Activated CD4-positive, alpha-beta T cell treated with anti-CD3 and anti-CD28 coated beads, Interleukin-10, Interleukin-2, amounts not matched to agents 100 ng/mL and 50 ng/mL, durations not matched to agents 16 hours and 8 hours (primary cell): ENCODE measurements at places on chromosomes 6 and 20.
A peak's percentile ranks its signal among the peaks of the same experiment; 100 is the strongest.

GRCh38 chr6:161169035-161169434 is 104.8 kb downstream of the AGPAT4 start:
- no peak for DNase-seq

DNA sequence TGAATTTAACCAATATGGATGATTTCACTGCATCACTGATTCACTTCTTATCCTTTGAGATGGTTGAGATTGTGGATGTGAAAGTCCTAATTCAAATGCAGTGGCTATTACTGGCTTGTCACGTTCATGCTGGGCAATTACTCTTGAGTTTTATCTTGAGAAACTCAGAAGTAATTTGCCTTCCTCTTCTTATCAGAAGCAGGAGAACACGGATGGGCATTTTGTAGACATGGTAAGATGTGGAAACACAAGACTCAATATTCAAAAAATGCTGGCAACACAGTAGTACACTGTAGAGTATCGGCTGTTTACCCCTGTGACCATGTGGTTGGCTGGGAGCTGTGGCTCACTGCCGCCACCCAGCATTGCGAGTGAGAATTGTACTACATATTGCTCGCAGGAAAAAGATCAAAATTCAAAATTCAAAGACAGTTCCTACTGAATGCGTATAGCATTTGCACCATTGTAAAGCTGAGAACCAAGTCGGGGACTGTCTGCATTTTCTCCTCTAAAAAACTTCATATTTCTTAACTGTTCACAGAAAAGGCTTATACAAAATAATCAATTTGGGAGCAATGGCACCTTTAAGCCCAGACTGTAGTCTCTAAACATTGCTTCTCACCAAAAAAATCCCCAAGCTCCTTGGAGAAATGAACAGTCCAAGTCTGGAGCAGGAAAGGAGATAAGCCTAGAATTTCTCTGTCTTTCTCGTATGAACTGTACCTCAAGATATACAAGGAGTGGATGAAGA is 61.9 kb upstream of the ELOVL5 start:
- peak; percentile 66 for DNase-seq

DNA sequence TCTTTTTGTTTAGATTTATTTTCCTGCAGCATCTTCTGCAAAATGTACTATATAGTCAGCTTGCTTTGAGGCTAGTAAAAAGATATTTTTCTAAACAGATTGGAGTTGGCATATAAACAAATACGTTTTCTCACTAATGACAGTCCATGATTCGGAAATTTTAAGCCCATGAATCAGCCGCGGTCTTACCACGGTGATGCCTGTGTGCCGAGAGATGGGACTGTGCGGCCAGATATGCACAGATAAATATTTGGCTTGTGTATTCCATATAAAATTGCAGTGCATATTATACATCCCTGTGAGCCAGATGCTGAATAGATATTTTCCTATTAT is 3.2 kb downstream of the FOXC1 start:
- DNase-seq: no peak

- DNase-seq: no peak
Measured at GRCh38 chr20:50089140-50089786, 23.7 kb downstream of the UBE2V1 start.

DNA sequence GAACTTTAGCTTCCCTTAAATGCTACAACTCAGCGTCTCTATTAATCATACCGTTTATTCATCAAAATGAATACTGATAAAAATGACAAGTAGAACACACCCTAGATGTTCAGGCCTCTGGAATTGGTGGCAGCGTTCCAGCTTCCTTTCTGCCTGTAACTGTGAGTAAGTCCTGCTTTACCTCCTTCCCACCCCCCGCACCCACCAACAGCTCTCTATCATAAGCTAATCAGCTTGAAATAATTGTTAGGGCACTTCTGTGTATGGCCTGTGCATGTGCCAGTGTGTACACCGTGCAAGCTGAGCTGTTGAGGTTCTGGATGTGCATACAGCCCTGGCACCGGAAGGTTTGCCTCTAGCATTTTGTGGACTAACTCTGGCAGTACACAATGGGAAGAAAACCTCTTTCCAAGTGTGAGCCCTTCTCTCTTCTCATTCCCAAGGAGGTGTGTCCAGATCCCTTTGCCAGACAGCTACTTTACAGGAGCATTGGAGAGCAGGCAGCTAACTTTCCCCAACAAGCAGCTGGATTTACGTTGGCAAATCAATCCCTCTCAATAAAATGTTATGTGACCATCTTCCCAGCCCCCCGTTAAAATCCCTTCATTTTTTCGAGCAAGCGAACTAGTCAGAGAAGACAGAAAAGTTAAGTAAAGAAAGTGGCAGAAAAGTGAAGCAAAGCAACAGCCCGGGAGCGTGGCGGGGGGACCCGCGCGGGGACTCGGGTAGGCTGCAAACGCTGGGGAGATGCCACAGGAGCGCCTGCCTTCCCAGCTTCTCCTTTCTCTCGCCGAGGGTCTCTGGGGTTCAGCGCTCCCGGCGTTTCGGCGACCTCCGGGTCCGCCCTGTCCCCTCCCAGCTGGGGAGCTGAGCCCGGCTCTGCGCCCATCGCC is 803 bp upstream of the ADGRG6 start:
- DNase-seq: no peak

- DNase-seq: no peak
Measured at GRCh38 chr20:53809217-53809616, 215.6 kb upstream of the ZNF217 start.

GRCh38 chr6:157879873-157880254 is 56.8 kb downstream of the SNX9 start:
- DNase-seq: no peak

- DNase-seq: no peak
Measured at GRCh38 chr6:142380626-142381025, 78.8 kb downstream of the ADGRG6 start.

- DNase-seq: no peak
Measured at GRCh38 chr6:169174516-169175359, 78.9 kb downstream of the THBS2 start.

DNA sequence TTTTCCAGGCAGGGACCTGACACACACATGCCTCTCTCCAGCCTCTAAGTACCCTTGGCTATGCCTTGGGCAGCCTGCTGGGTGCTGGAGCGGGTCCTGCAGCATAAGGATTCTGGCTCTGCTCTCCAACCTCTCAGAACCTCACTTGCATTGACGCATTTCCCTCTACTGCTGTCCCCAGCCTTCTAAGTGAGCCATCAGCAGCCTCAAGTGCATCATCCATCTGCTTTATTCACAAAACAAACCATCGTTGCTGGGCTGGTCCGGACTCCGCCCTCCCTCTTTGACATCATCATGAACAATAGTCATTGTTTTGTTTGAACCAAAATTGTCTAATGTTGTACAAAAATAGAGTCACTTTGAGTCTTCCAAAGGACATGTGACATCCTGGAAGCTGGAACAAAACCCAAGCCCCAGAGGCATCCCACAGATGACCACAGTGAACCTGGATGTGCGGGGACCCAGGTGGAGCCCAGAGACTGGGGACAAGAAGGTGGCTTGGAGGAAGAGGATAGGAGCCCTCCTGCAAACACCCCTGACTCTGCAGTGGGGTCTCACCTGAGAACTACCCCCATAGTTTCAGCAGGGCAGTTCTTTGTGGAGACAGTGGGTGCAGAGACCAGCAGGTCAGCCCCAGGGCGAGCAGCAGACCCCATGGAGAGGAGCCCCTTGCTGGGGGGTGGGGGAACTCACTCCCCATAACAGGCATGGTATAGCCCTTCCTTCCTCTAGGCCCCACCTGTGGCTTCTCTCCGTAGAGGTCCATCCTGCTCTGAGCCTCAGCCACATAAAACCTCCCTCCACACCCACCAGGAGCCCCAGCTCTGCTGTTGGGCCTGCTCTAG is 230.1 kb downstream of the SYNDIG1 start:
- no peak for DNase-seq

DNA sequence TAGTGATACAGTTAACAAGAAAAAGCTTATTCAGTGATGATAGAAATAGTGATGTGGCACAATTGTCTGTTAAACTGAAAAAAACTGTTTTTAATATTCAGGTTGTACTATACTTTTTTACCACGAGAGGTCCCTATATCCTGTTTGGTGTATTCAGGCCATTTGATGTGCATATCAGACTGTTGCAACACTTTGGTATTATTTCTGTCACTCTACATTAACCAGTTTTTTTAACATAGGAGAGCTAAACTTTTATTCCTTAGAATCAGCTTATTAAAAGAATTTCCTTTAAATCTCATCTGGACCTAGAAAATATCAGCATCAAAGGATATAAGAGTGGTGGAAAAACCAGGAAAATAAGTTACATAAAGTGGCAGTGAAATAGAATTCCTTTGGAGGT is 36.8 kb downstream of the TSPYL4 start:
- peak; percentile 42 for DNase-seq

GRCh38 chr6:27213544-27214125 is 33.9 kb upstream of the PRSS16 start:
- peak; percentile 70 for DNase-seq

GRCh38 chr6:53128842-53129241 is 19.8 kb downstream of the GCM1 start:
- no peak for DNase-seq

DNA sequence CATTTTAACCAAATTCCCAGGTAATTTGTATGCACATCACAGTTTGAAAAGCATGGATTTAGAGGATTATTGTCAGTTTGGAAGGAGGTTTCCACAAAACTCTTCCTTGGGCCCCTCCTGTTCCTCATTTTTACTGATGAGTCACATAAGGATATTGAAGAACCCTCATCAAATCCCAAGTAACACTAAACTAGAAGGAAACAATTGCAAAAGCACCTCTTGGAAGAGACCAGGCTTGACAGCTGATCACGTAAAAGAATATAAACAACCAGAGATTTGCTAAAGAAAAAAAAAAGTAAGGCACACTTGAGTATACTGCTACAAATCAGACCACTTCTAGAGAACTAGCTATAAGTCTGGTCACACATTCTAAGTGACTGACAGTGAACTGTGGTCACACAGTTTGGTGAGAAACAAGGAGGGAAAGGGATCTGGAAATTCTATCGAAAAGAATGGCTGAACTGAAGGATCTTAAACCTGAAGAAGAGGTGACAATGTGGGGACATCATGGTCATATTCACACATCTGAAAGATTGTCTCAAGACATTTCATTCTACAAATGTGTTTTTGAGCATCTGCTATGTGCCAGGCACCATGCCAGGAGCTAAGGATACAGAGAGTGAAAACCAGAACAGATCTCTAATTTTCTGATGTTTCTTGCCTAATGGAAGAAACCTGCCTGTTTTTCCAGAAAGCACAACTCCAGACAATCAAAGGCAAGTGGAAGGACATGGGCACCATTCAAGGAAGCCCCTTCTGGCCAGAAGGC is 24.1 kb downstream of the ZHX3 start:
- DNase-seq: no peak

DNA sequence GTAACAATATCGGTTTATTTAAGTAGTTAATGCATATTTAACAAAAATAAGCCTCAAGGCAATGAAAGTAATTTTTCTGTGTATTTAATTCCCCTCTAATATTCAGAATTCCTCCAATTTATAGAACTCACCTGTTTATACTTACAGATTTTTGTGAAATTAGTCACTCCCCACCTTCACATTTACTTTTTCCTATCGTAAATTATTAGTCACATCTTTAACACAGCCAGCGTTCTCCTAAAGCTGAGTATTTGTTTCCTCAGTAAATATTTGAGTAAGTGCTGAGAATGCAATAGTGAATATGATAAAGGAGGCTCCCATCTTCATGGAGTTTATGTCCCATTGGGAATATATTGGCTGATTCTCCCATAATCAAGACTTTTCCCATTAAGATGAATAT is 88.0 kb downstream of the SYCP2 start:
- no peak for DNase-seq

DNA sequence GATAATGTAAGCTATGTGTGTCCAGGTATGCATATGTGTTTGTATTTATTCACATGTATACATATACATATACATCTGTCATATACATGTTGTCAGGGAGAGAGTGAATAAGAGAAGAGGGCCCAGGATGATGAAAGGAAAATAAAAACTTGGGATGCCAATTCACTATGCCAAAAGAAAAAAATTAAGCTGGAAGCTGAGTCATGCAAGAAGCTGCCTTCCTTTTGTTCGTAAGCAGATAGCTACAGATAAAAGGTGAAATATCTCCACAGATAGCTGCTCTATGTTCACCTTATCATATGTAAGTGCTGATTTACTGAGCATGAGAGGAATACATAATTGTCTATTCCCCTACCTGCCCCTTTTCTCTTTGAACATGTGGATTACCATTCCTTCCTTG is 579.9 kb downstream of the EPM2A start:
- DNase-seq: no peak

GRCh38 chr6:64538722-64539121 is 903.1 kb downstream of the PHF3 start:
- DNase-seq: no peak

DNA sequence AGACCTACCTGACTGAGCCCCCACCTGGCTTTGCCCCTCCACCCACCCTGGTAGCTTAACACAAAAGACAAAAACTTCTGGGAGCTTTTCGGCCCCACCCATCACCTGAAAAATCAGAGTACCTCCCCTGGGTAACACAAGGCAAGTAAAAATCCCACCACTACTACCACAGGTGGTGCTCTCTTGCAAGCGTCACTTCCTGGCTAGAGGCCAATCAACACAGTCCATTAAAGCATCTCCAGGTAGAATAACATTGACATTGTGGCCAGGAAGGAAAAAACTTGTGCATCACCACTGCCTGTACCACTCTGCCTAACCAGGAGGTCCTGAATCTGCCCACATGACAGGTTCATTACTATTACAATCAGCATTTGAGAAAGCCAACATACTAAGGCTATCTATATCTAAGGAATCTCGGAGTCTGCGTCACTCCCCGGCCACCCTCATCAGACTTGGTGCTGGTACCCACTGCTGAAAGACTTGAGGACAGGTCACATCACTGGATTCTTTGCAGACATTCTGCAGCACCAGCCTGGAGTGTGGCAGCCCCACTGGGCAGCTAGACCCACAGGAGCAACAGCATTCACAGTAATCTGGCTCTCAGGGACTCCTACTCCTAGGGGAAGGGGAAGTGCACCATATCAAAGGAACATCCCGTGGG is 125.9 kb downstream of the CDK19 start:
- no peak for DNase-seq

- DNase-seq: peak; percentile 26
Measured at GRCh38 chr20:50724851-50725723, 6.3 kb upstream of the PARD6B start.

GRCh38 chr20:5463007-5463686 is 146.4 kb upstream of the PROKR2 start:
- DNase-seq: no peak

- no peak for DNase-seq
Measured at GRCh38 chr6:165487950-165488349, 175.1 kb downstream of the PDE10A start.

- DNase-seq: peak; percentile 95
Measured at GRCh38 chr20:36835453-36836198, 40.3 kb upstream of the TLDC2 start.

DNA sequence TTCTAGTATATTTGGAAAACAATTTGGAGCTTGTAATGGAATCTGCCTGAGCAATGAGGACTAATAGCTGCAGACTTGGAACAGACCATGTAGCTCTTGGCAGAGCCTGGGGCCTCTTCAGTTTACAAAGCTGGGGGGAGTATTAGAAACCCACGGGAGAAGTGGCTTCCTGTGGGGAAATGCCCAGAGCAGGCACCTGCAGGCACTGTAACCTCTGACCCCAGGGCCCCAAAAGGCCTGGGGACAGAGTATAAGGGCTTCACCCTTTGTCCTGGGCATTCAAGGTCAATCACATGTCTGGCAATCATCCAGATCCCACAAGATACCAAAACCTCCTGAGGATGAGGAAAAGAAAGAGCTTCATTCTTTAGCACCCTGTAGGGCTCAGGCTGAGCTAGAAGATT is 19.4 kb downstream of the PKIG start:
- no peak for DNase-seq
